ENCODE measurements at places on chromosomes 1 and 21.

DNA sequence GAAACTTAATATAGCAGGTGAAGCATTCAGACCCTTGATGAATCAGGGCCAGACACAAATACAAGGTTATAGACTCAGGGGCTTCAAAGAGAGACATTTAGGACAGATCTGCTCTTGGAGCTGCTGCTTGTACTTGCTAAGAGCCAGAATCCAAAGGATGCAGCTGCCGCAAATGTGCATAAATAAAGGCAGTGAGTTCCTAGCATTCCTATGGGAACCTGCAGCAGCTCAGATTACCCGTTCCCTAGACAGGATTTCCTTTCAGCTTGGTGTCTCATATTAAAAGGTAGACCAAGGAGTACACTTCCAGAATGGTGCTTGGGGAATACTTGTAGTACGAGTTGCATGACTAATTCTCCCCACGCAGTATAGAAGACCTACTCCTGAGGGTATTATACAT lies 9.7 kb upstream of the LRRC53 start:
- no peak for DNase-seq

DNA sequence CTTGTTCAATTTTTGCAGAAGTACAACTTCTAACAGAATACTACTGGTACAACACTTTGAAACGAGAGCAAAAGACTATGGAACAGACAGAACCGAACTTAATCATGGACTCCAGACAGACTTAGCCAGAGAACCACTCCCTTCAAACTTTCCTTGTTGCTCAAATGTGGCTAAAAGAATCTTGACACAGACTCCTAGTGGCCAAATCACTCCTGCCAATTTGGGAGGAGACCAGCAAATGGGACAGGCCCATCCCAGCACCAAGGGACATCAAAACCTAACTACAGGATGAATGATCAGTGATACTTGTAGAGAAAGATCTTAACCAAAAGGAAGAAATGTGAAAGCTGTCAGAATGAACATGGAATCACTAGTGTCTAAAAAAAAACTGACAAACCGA lies 154.0 kb downstream of the MATN1 start:
- no peak for DNase-seq

DNA sequence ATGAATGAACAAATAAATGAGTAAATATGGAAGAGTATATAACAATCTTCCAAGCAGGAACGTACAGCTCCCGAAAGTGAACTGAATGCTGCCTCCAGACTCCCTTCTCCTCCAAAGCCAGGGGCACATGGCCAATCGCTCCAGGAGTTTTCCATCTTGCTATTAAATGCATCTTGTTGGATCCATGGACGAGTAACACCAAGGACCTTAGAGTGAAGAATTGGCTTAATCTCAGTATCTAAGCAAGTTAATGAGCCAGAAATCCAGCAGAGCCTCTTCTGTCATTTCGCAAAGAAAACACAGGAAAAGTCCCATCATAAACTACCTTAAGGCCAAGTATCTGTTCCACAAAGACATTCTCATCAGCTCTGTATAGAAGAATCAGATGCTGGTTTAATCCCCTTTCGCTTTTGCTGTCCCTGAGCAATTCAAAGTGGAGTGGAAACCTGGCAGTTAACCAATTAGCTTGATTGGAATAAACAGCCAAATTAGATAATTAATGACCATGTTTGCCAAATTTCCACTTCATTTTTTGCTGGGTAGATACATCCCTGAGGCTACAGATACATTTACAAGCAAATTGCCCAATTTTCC lies 116.0 kb downstream of the MIS18A start:
- DNase-seq: no peak

- no peak for DNase-seq
These were observed 468.2 kb downstream of the NUF2 start for GRCh38 chr1:163789911-163790310.

DNA sequence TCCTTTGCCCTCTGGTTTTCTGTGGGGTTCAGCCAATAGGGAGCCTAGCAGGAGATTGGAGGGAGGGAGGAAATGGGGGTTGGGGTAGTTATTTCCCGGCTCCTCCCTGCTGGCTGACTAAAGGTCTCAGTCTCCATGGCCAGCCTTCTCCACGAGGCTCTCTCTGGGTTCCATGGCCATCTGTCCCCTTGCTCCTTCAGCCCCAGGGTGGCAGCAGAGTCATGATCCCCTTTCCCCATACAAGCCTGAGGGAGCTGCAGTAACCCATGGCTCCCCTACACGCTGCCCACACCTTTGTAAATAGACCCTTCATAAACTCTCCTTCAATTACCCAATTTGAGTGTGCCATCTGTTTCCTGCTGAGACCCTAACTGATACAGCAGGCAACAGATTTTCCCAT lies 176.1 kb upstream of the CSF3R start:
- DNase-seq: no peak

DNA sequence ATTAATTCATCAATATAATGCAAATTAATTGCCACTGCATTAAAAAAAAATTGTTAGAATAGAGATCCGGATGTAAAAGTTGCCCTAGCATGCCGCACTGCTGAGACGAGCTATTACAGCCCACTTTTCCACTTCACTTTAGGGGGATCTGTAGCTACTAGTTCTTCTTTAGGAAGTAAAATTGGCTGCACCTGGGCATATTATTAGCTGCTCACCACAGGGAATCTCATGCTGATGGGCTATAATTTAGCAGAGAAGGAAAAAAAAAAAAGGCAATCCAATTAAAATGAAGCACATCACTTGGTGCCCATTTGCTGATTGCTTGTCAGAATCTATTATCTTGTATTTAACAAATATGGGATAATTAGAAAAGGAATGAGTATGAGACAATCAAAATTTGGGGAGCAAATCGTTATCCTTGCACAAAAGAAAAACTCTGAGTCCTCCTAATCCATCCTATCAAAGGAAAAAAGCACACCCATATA lies 233.4 kb downstream of the DSCAM start:
- no peak for DNase-seq

DNA sequence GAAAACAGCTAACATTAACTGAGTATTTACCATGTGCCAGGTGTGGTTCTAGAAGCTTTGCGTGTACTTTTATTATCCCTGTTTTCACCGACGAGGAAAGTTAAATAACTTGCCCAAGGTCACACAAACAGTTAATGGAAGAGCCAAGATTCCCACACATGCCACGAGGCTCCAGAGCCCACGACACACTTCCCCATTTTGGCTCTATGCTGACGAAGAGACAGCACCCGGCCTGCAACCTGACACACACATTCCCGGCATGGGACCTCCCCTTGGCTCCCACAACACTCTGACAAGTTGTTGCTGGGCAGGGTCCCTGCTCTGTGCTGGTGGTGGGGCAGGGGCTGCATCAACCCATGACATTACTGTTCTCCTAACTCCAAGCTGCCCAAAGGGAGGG lies 52.8 kb downstream of the RAP1GAP start:
- DNase-seq: no peak

- DNase-seq: no peak
These were observed 2.4 kb downstream of the CCN1 start for GRCh38 chr1:85582687-85583591.

DNA sequence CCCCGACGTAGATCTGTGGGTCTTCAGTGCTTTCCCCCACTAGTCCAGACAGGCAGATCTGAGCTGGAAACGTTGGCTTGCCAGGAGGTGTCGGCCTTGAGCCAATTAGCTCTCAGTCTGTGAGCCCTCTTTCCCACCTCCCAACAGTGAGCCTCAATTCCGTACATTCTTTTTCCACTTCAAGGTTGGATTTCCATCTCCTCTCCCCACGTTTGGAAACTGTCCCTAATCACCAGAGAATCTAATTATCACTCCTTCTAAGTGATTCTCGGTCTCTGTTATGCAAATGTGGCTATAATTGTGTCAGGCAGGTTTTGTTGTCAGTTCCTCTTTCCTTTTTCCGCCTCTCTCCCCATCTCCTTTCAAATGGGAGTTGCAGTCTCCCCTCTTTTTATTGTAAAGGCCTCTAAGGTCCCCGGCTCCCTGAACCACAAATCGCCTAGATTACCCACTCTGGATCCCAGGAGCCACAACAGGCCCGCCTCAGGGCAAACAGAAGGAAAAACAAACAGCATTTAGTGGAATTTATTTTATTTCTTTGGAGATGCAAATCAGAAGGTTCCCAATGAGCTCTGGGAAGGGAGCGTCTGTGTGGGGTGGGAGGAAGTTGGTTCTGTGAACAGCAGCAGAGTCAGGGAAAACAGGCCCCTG lies 29.4 kb upstream of the LRRN2 start:
- peak; percentile 55 for DNase-seq

DNA sequence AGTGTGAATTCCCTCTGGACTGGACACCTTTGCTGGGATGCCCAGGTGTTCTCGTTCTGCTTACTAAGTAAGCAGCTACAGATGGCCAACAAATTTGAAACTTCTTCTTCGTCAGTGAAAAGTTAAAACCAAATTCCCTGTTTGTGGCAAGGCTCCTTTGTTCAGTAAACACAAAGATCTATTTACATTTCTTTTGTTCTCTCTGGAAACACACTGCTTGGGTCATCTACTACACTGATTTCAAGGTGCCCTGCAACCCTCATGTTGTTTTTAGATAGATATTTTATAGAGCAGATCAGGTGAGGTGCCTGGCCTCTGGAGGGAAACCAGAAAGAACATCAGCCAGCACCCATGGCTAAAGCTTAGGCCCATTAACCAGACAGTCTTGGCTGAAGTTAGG lies 157.2 kb upstream of the UBE2U start:
- DNase-seq: no peak

Measured in GM12865 (cell line).